Transverse colon (tissue), 4 donors: ENCODE measurements at places on chromosomes 6 and 20. TPM values are rescaled to one million over a fixed set of nuclear protein-coding genes. Genes with fewer than 3 reads are reported as not detected.

DNA sequence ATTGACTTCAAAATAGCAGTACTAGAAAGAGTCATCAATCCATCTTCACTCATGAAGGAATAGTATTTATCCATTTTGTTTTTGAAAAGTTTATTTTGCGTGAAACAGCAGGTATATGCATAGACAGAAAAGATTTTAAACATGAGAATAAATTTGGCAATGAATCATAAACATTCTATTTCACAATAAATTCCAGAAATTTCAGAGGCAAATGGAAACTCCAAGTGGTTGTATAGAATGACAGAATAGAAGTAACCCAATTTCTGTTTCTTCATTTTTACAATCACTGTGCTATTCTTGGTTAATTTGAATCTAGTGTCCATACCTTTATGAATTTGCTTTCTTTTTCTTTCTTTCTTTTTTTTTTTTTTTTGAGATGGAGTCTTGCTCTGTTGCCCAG, 173.0 kb upstream of the ECI2 start:
- DNase-seq = no peak

- peak; percentile 57 for DNase-seq
These were observed 3.5 kb upstream of the SNAI1 start for GRCh38 chr20:49979030-49979832.

- no peak for DNase-seq
These were observed 34.4 kb upstream of the ZNF184 start for GRCh38 chr6:27507041-27507956.

DNA sequence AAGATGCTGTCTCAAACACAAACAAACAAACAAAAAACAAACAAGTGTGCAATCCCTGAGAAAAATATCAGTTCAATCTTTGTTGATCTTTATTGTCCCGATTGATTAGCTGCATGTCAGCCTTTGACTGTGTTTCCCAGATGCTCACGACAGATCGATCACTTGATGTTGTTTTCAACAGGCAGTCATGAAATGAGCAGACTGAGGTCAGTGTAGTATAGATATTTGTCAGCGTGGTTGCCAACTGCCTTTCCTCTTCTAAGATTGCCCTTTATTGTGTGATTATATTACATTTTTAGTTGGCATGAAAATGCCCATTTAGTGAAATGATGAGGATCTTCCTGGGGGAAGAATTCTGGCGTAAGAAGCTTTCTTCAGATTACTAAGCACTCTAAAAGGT, 25.6 kb downstream of the UTRN start:
- DNase-seq = no peak

DNA sequence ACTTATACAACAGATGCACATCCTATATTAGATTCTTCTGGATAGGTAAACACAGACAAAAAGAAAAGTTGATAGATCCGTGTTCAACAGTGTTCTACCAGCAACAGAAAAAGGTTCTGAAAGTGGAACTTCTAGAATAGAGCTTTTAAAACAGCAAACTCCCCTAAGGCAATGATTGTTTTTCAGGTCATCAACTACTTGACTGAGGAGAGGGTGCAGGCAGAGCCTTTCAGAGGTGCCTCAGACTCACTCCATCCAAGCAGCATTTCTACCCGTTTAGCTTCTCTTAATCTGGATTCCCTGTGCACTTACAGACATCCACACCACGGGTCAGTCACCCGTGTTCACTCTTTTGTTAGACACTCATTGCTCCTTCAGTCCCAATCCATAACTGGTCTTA, 28.9 kb downstream of the FYN start:
- DNase-seq = no peak

DNA sequence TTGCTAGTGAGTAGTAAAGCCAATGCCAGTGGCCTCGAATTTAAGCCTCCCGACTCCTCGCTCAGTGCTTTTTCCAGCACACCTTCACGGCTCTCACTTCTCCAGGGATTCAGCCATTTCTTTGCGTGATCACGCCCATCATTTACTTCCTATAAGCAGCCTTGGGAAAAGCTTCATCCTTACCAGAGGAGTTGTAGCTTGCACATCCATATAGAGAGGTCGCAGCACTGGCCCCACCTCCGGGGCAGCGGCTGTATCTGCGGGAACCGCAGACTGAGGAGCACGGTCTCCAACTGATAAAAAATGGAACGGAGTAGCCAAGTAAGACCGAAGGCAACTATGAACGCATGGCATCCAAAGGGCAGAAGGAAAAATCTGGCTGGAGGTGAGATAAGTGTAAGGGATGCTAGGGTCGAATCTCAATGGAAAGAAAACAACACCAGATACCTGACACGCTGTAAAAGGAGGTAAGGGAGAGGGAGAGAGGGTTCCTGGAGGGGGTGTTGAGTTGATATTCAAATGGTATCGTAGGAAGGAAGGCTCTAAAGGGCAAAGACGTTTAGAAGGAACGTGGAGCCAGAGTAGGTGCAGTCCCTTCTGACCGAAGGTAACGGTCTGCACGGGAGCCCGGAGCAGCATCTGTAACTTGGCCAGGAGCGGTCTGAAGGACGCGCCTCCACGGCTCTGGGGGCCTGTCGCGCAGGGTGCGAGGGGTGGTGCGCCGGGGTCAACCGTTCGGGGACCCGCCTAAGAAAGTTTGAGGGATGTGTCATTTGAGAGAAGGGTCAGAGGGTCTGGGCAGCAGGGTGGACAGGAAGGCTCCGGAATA, 640 bp downstream of the NFS1 start:
- DNase-seq = no peak

- no peak for DNase-seq
These were observed 129.1 kb downstream of the PREX1 start for GRCh38 chr20:48698507-48699267.

DNA sequence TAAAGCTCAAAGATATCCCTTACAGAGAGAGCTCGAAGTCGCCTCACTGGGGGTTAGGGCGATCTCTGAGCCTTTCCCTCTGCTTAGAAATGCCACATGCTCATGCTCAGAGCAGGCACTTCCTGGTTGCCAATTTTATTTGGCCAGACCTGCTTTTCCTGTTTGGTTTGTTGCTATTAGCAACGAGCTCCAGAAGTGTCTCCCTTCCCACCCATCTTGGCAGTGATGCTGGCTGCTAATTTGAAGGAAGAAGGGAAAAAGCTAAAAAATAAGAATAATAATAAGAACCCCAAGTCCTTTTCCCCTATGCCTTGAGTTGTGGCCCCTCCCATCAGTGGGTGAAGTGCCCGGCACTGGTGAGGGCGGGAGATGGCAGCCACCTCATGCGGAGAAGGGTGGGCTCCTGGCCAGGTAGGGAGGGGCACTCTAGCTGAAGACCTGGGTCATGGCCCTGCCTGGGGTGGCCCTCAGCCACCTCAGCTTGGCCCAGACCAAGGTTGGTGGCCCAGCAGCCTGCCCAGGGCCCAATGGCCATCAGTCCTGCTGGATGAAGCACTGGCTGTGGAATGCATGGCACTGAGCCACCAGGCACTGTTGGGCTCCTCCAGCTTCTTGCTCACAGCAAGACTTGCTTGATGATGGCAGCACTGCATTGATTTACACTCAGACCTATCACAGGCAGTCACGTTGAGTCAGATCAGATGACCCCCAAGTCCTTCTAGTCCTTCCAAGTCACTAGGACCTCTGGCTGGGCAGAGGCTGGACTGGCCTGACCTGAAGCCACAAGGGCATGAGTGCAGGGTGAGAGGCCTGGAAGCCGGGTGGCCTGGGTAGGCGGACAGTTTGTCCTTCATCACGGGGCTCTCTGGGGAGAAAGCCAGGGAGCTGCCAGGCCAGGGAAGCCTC, 79.0 kb downstream of the SYNJ2 start:
- DNase-seq = peak; percentile 62

- no peak for DNase-seq
These were observed 5.3 kb upstream of the PCK1 start for GRCh38 chr20:57555457-57556184.

DNA sequence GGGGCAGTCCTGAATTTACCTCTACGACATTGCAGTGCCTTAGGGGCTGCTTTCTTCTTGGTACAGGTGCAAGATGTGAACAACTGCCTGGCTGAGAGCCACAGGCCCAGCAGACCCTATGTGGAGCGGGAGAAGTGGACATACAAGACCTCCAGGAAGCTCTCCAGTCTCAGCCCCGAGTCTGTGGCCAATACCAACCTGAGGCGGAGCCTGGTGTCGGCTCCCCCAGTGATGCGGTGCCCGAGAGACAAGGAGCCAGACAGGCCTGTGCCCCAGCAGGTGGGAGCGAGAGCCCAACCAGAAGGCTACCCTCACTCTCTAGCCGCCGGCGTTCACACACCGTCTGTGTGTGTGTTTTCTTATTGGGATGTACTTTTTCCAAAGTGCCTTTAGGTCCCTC, 59.6 kb downstream of the EFCAB8 start:
- DNase-seq = no peak

- DNase-seq = no peak
These were observed 22.1 kb downstream of the L3MBTL1 start for GRCh38 chr20:43529457-43530153.

DNA sequence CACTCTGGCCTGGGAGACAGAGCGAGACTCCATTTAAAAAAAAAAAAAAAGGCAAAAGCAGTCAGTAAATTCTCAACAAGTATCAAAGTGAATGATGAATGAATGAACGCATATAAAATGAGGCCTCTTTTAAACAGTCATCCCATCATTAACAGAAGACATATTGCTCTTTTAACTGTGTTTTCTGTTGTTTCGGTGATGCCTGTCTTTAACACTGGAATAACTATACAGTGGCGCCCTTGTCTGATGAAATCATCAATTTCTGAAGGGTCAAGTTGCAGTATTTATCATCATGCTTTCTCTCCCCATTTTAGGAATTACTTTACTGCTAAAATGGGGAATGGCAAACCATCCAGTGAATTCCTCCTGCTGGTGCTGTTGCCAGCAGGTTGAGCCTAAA, 45.7 kb upstream of the SNX9 start:
- DNase-seq = no peak

GRCh38 chr6:118277631-118278030, 270.5 kb upstream of the PLN start:
- no peak for DNase-seq

GRCh38 chr6:3948866-3949265, 99.7 kb downstream of the FAM50B start:
- DNase-seq = no peak

DNA sequence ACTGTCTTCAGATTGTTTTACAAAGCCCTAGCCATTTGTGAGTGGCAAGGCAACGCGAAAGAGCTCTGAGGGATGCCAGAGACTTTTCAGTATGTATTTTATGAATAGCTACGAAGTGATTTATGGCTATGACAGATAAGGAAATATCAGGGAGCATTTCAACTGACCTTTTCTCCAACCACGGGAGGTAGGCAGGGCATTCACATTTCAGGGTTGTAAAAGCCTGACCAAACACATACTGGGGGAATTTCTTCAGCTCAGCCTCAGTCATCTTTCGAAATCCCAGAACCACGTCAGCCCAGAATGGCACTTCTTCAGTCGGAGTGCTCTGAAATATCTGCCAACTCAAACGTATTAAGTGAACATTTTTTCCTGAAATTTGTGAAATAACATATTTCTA, 10.8 kb downstream of the DDO start:
- no peak for DNase-seq

- no peak for DNase-seq
These were observed 210.8 kb downstream of the RFPL4B start for GRCh38 chr6:112557961-112558360.

DNA sequence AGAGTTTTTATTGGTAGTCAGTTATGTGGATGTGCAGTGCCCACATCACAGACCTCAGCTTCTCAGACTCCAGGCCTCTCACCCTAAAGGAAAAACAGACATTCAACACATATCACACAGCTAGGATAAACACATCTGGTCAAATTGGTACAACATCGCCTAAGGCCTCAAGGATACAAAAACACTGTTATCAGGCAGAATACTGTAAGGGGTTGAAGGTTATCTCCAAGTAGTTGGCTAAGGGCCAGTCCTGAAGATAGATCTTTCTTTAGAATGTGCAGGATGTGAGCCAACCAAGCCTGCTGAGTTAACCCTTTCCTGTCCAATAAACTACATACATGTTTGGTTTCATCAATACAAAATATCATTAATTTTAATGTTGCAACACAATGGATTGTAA, 308.4 kb upstream of the GJE1 start:
- no peak for DNase-seq

DNA sequence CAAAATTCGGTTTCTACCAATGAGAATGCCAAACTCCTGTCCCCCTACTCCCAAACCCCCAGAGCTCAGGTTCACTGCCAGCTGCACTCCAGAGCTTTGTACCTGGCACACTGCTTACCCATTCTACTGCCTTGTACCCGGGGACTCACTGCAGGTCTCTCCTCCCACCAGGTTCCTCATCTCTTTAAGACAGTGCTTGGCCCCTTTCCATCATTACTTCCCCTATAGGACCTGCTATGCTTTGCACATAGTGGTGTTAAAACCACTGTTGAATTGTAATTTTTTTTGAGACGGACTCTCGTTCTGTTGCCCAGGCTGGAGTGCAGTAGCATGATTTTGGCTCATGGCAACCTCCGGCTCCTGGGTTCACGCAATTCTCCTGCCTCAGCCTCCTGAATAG, 25.9 kb downstream of the LYRM4 start:
- no peak for DNase-seq

- no peak for DNase-seq
These were observed 43.4 kb downstream of the NHSL1 start for GRCh38 chr6:138455746-138456400.

DNA sequence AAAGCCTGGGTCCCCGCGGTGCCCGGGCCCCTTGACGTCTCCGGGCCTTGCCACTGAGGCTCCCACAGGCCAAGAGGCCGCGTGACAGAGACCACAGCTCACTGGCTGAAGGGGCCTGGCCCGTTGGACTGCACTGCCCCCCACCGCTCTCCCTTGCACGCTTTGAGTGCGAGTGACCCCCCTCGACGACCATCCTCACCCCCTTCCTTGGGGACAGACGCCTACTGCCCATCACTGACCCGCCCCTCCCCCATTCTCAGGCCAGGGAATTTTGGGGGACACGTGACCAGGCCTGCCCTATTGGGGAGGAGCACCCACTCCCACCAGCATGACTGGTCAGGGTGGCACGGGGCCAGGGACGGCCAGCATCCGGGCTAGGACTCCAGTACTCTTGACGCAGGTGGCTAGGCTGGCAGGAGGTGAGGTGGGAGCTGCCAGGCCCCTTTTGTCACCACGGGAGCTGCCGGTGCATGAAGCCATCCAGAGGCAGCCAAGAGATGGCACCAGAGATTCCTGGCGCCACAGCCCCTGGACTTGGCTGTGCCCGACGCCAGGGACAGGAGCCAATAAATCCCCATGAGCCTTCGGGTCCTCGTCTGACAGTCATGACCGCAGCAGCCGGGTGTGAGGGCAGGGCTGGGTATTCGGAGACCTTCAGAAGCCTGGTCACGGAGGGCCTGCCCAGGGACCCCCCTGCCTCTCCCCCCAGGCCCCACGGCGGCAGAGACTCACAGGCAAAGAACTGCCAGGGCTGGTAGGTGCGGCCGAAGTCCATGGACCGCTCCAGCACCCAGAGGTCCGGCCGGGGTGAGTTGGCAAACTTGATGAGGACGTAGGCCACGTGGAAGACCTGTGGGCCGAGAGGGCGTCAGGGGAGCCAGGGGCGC, 14.5 kb downstream of the LAMA5 start:
- no peak for DNase-seq

The ZHX3 gene
- total RNA-seq = 34.8 TPM

The COX4I2 gene
- not detected for total RNA-seq

The HLA-DRA gene
- 37.0 TPM for total RNA-seq

The GJA10 gene
- not detected for total RNA-seq

The TMEM217 gene
- total RNA-seq = 0.41 TPM

The TGM3 gene
- not detected for total RNA-seq

The RAET1E gene
- not detected for total RNA-seq

The KHDRBS2 gene
- total RNA-seq = 3.0 TPM
